ENCODE measurements at places on chromosomes 1 and 21.

- DNase-seq: no peak
Measured at GRCh38 chr1:232655028-232655745, 25.3 kb upstream of the SIPA1L2 start.

- DNase-seq: no peak
Measured at GRCh38 chr1:208358651-208359050, 114.5 kb upstream of the PLXNA2 start.

- DNase-seq: peak; percentile 62
Measured at GRCh38 chr1:17653728-17654351, 101.3 kb upstream of the ACTL8 start.

DNA sequence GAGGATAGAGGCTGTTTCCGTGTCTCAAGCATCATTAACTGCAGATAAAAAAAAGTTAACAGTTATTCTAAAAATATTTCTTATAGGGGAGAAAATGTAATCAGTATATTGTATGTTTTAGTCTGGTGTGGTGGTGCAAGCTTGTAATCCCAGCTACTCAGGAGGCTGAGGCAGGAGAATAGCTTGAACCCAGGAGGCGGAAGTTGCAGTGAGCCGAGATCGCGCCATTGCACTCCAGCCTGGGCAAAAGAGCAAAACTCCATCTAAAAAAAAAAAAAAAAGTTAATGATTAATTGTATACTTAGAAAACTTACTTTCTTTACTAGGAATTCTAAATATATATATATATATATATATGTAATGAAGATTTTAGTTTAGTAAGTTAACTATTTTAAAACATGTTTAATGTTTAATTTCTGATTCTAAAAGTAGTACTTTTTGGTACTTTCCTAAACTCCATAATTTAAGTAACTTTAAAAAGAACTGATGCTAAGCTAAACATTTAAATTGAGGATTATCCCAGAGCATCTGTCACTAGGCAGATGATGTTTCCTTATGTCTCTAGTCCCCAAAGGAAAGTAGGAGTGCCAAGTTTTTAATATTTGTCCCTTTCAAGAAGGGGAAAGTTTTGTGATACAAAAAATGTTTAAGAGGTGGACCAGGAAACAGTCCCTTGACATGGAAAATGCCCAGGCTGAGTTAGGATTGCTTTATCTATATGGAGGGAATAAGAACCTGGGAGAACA lies 66.3 kb downstream of the DYRK1A start:
- no peak for DNase-seq

DNA sequence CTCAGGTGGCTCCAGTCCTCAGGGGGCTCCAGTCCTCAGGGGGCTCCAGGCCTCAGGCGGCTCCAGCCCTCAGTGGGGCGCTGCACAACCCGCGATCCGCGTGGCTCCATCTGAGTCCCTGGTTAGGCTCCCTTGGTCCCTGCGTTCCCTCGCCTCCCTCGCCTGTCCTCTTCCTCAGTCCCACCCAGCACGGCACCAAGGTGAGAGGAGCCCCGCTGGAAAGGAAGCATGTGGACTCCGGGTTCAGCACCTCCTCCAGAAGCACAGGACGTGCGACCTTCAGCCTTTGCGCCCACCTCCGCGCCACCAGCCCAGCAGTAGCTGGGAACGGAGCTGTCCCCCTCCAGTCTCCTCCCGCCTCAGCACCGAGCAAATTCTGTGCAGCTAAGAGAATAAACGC lies 8.1 kb upstream of the OR2M5 start:
- DNase-seq: no peak

- DNase-seq: peak; percentile 87
Measured at GRCh38 chr1:89523572-89524368, 859 bp upstream of the LRRC8B start.

- no peak for DNase-seq
Measured at GRCh38 chr1:4614371-4615137, 39.9 kb upstream of the AJAP1 start.

DNA sequence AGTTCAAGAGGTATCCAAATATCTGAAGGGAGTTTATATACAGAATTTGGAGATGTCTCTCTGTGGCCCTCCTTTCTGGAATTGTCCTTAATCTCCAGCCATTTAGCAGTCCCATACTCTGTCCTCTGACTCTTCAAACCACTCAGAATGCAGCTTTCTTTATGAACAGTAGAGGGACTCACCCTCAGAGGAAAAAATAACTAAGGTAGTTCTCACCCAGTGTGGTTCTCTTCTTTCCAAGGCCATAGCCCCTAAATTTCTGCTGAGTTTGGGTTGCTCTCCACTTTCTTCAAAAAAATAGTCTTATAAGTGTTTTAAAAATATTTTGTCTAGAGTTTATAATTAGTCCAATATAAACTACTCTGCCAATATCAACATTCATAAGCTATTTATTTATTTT lies 369.7 kb downstream of the MATN1 start:
- DNase-seq: no peak

DNA sequence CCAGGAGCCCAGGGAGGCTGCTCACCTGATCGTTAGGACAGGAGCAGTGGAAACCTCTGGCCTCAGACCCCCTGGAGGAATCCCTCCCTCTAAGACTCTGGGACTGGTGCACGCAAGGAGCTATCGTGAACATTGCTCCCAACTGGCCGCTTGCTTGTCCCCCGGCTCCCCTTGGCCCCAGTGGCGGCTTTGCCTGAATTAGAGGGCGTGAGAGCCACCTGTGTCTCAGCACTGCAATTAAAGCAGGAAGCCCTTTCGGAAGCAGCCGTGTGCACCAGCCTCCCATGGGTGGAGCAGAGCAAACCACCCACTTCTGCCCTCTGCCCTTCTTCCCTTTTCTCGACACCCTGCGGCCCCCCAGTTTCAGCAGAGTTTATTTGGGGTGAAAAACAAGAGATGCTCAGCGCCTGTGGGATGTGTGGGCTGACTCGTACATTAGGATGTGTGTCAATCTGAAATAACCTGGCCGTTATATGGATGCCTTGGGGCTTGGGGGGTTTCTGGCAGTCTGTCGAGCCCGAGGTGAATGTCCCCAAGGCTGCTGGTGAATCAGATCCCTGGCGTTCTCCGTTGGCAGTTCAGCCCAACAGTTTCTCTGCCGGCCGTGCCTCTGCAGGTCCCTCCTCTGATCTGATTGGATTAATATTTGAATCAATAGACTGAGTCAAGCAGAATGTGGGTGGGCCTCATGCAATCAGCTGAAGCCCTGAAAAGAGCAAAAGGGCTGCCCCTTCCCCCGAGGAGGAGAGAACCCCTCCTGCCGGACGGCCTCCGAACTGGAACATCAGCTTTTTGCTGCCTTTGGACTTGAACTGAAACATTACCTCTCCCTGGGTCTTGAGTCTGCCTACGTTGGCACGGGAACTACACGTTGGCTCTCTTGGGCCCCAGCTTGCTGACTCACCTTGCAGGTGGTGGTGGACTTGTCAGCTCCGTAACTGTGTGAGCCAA lies 7.3 kb upstream of the UMODL1 start:
- peak; percentile 77 for DNase-seq

DNA sequence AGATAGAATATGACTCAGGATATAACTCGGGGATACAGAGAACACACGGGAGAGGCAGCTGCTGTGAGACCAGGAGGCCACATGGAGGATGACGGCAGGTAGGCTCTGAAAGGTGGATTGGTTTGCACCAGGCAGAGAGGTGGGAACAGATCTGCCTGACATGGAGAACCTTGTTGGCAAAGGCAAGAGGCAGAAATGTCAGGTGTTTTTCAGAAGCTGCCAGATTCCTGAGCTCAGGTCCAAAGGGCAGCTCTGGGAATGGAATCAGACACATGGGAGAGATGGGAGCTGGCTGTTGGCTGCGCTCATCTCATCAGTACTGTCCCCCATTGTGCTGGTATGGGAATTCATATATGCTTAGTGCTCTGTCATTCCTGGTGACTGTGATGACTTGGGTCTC lies 19.2 kb downstream of the SYT6 start:
- no peak for DNase-seq

DNA sequence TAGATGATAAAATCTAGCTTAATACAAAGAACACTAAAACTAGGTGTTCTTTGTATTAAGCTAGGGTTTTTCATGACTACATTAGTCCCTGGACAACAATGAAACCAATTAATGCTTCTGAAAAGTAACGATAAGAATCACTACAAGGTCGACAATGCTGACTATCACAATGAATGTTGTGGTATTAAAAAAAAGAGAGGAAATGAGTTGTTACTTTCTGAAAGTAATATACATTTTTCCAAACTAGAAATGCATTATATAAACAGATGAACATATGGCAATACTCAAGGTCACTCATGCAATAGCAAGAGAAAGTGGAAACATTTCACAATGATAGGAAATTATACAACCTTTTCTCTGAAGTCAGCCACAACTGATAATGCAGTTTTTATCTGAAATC lies 19.0 kb downstream of the DPH5 start:
- DNase-seq: no peak

DNA sequence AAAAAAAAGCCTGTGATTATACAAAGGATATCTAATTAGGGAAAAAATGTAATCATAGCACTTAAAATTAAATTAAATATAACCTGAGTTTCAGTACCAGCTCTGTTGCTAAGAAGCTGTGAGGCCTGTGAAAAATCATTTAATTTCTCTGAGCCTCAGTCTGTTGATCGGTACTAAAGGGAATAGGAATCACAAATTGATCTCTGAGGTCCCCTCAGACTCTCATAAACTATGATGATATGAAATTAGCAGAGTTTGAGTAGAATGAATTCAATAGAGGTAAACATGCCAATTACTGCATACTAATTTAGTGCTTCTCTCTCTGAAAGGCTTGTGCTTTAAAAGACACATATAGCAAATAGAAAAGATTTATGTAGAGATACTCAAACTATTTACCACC lies 416.8 kb upstream of the NCAM2 start:
- DNase-seq: no peak

DNA sequence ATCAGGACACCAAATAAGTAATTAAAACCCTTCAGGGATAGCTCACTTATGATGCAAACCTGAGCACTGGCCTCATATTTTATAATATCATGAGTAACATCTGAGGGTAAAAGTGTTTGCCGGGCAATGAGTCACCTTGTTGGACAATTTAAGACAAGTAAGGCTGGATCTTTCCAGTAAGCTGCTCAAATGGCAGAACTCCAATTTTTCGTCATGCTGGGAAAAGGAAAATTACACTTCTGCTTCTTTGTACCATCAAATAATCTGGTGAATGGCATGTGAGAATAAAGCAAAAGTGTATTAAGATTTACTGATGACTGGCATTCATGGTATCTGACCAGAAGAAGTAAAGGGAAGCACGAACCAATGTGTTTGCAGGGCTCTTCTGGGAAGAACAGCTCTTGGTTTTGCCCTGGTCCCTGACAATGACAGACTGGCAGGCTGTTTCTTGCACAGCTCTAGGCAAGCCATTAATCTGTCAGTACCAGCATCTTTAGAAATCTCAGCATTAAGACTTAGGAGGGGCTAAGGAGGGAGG lies 392.2 kb downstream of the VAV3 start:
- no peak for DNase-seq

DNA sequence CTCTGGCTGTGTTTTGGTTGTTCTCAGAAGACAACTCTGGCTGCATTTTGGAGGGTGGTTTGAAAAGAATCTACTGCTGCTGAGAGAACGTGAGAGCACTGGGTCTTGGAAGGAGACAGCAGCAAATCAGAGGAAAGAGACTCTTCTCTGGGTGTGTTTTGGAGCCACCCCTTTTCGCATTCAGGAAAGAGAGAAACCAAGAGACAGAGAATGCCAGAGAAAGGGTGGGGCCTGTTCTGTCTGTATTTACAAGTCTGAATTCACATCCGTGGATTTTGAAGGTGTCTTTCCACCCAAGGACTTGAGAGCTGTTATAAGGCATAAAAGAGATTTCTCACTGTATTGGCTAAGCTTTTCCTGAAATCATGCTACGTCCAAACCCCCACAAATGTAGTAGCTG lies 187.2 kb downstream of the C1orf94 start:
- no peak for DNase-seq

DNA sequence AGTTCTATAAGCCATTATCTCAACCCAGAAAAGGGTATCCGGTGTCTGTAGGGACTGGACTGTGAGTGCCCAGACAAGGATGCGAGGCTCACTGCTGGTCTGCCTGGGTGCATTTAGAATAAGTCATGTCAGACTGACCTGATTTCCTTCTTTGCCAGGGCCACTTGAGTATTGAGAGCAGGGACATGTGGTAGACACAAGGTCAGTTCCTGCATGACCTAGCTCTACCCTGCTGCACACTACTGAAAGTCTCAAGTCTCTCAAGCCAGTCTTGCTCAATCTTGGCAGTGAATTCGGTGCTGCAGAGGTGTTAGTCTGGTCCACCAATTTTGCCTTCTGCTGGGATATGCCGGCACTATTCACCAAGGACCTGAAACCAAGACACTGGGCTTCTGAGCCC lies 180.1 kb downstream of the C1orf94 start:
- no peak for DNase-seq

DNA sequence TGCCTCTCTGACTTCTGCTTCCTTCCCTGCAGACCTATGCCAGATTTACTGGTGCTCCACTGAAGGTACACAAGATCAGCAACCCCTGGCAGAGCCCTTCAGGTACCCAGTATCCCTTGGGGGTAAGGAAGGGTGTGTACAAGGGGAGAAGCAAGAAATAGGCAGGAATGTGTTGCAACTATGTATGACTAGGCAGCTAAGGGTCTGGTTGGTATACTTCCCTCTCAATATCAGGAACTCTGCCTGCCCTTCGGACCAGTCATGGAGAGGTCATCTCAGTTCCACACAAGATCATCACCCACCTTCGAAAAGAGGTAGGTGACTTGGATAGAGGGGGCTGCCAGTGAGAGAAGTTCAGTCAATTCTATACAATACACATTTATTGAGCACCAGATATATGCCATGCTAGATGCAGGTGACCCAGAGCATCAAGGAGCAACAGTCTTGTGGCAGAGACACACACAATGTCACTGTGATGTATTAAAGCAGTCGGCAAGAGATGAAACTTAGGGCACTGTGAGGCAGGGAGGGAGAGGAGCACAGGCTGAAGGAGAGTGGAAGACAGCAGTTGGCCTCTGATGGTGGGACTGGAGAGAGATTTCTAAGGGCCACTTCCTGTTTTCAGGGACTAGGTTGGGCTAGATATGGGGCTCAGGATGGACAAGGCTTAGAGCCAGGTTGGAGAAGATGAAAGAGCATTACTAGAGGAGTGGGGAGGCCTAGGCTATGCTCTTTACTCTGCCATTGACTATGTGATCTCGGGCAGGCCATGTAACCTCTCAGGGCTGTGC lies 2.0 kb downstream of the MTX1 start:
- no peak for DNase-seq

DNA sequence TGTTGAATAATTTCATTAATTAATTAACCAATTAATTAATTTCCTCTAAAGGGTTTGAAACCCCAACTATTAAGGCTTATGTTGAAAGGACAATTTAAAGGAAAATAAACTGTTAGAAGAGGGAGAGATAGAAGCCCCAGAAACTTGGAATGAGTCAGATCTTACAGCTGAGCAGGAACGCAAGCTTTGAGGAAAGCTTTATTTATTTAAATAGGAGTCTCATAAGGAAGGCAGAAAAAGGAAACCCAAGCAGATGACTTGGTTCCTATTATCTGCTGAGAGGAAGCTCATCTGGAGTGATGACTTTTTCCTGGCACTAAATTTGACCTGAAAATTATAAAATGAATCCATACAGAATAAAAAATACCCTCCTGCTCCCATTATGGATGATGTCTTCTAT lies 105.1 kb downstream of the ROR1 start:
- DNase-seq: no peak

- no peak for DNase-seq
Measured at GRCh38 chr1:183693521-183693920, 40.4 kb upstream of the APOBEC4 start.
